ENCODE measurements at places on chromosomes 1 and 21.

- no peak for DNase-seq
Measured at GRCh38 chr1:222306011-222306410, 241.9 kb downstream of the HHIPL2 start.

- DNase-seq = no peak
Measured at GRCh38 chr1:185969524-185969991, 235.4 kb downstream of the HMCN1 start.

DNA sequence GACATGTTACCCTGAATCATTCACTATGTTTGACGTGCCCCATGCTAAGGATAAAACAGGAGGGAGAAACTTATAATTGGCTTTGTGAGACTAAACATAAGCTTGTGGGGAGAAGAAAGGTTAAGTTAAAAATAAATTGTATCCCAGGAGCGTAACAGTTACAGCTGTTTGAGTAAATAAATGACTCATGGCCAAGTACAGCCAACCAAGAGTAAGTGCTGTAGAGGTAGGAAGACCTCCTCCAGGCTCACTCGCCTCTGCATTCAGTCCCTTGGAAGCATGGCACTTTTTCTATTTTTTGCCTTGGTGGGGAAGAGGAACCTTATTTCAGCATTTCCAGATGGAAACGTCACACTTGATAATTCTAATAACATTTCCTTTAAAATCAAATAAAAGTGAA, 116.5 kb downstream of the ZP4 start:
- no peak for DNase-seq

DNA sequence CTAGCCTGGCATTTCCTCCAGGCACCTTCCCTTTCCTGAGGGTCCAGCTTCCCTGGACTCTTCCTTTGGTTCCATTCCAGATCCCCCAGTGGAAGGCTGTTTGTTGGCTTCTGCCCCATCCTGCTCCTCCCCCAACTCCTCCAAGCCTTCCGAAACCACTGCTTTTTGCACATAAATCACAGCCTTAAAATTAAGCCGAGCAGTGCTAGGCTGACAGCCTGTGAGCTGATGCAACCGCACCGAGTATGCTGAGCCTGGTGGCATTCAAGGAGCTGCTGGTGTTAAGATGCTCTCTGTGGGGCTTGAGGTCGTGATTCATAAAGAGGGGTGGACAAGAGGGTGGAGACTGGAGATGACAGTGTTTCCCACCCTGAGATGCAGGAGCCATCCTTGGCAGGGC, 266.6 kb upstream of the C1orf174 start:
- DNase-seq = no peak

DNA sequence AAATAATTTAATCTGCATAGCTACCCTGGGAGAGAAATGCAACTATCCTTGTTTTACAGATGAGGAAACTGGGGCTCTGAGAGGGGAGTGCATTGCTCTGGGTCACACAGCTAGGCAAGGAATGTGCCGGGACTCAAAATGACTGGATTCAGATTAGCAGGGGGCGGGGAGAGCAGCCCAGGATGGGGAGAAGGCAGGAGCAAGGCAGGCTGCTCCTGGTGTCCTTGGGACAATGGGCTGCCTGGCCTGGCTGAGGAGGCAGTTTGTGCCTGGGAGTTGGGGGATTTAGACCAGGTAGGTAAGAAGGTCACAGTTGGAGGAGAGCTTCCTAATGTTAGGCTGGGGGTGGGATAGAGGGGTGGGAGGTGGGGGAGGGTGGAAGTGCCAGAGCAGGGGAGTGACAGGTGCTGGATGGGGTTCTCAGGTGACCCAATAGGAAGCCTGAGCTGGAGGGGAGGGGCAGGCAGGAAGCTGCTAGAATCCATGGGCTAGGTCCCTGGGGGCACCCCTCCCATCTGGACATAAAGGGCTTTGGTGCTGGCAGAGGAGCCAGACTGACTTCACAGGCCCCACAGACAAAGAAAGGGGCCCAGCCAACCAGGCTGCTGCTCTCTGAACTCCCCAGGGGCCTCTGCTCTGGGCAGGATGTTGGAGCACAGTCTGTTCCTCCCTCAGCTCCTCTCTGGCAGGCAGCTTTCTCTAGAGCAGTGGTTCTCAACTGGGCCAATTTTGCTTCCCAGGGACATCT, 29.0 kb downstream of the TRIM62 start:
- peak; percentile 94 for DNase-seq

DNA sequence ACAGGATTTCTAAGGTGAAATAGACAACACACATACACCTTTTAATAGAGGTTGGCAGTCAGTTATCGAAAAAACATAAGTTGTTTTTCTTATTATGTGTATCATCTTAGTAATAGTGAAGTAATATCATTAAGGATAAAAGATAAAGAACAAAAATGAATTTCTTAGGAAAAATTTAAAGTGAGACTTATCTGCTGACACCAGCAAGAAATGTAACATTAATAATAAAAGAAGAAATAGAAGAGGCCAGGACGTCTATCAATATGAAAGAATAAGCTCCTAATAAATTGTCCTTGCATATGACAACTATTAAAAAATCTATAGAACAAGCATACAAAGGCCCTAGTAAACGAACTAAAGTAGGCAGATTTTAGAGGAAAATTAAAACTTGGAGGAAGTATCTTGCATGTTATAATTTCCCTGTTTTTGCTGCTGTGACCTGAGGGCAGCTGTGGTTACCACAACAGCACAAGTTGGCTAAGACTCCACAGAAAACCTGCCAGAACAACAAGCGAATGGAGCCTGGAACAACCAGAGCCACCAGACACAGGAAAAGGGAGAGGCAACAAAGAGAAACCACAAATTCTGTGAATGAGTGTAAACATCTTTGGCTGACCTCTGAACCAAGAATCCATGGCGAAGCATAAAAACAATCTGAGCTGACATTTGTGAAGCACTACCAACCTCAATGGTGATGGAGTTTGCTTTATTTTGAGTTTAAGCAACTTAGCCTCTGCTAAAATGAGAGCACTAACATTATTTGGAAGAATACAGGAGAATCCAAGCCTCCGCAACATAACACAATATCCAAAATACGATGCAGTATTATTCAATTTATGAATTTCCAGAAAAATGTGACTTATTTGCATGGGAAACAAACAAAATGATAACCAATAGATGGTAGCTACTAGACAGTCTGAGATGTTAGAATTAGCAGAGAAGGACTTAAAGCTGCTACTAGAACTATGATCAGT, 207.5 kb downstream of the KCNT2 start:
- no peak for DNase-seq

GRCh38 chr1:171803045-171803444, 21.6 kb downstream of the METTL13 start:
- DNase-seq = no peak

DNA sequence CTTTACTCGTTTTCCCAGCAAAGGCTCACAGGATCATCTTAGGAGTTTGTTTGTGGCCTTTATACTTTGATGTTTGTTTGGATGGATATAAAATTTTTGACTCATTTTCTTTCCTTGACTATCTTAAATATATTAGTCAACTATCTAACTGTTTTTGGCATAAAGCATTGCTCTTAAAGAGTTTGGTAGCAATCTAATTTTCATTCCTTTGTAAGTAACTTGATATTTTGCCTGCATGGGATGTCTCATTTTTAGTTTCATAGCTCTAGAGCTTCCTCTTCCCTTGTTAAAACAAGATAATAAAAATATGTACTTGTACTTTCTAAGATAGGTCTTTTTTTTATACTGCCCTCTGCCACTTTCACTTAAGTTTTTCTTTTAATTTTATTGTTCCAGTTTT, 161.9 kb downstream of the MAGI3 start:
- DNase-seq = no peak

GRCh38 chr1:207893737-207894582, 17.0 kb downstream of the CD34 start:
- DNase-seq = no peak

GRCh38 chr21:25283720-25284119, 323.6 kb downstream of the MRPL39 start:
- no peak for DNase-seq

DNA sequence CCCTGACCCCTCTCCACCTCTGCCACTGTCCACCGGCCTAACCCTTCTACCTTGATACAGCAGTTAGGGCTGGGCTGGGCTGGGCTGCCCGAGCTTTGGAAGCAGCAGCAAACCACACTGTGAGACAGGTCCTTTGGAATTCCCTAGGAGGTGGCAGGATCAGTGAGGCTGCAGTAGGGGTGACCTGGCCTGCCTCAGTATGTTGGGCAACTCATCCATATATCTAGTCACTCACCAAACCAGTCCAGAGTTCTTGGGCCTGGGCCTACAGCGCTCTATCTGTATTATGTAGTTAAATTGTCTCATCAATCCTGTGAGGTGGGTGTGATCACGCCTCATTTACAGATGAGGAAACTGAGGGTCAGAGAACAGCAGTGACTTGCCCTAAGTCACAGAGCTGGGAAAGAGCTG, 13.3 kb upstream of the SYNC start:
- DNase-seq = no peak

DNA sequence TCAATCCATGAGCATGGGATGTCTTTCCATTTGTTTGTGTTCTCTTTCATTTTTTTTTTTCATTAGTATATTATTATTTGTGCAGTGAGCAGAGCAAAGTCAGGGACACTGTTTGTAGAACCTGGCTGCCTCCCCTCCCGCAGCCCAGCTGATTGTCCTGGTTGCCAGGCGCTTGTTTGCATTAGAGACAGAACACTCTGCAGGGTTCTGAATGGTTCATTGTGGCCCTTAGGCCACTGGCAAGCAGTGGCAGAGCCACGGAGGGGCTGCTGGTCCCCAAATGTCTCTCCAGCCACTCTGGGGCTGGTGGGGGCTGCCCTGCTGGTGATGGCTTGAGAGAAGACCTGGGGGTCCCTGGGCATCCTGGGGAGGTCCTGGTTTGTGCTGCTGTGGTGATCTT, 29.0 kb downstream of the ETS2 start:
- DNase-seq = no peak

GRCh38 chr1:9441451-9442133, 97.7 kb upstream of the SLC25A33 start:
- DNase-seq = no peak

DNA sequence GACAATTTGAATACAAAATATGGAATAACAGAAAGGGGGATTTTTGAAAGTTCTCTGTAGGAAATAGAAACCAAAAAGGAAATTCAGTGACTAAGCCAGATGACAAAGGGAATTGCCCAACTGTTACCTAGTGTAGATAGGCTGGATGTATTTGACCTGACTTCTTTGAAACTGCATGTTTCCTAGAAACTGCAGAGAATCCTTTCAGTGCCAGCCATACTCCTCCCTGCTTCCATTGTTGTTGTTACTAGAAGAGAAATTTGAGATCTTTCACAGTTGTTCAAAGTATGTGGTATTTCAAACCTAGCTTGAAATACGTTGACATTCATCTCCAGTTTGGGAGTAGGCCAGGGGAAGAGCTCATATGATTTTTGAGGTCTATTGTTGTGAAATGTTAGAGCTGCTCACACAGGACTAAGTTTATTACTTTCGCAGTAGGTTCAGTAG, 1.8 kb upstream of the GBP5 start:
- no peak for DNase-seq

- DNase-seq = no peak
Measured at GRCh38 chr1:240687820-240688219, 75.9 kb upstream of the GREM2 start.

GRCh38 chr1:203410182-203410900, 59.4 kb upstream of the FMOD start:
- no peak for DNase-seq

DNA sequence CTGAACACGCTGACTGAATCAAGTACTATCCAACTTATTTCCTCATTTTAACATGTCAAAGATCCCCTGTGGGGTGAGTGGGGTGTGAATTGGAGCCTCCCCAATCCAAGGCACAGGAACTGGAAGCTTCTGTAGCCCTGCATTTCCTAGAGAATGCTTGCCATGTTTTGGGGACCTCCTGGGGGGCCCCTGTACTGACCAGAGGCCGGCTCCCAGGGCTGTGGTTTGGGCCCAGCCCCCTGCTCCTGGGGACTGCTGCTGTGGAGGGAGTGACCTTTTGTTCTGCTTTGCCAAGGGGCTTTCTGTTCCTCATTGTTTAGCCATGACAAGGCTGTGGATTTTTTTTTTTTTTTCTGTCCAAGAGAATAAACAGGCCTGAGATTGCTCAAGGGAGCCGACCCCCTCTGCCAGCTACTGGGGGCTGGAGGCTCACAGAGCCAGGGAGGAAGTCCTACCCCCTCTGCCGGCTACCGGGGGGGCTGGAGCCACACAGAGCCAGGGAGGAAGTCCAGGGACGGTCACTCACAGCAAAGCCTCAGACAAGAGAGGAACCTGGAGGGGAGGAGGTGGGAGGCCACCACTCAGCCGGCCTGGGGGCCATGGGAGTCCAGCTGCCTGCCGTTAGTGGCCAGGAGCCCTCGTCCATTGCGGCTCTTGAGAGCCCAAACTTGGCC, 17.4 kb downstream of the TNFRSF1B start:
- no peak for DNase-seq

- no peak for DNase-seq
Measured at GRCh38 chr1:46131712-46132528, 509 bp downstream of the PIK3R3 start.

DNA sequence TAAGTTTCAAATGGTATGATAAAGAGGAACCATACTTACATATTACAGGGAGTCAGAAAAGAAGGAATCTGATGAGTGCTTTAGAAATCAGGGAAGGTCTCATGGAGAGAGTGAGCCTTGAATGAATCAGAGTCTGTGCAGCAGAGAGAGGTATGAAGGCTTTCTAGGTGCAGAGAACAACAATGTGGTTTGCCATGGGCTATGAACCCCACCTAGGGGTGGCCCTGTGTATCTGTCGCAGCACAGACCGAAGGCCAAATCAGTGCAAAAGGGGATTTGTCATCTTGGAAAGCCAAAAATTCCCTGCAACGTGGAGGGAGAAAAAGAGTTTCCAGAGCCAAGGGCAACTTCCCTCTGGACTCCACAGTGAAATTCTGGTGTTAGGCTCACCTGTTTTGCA, 3.5 kb downstream of the PAPPA2 start:
- no peak for DNase-seq

- no peak for DNase-seq
Measured at GRCh38 chr1:119083980-119084379, 56.5 kb downstream of the WARS2 start.

DNA sequence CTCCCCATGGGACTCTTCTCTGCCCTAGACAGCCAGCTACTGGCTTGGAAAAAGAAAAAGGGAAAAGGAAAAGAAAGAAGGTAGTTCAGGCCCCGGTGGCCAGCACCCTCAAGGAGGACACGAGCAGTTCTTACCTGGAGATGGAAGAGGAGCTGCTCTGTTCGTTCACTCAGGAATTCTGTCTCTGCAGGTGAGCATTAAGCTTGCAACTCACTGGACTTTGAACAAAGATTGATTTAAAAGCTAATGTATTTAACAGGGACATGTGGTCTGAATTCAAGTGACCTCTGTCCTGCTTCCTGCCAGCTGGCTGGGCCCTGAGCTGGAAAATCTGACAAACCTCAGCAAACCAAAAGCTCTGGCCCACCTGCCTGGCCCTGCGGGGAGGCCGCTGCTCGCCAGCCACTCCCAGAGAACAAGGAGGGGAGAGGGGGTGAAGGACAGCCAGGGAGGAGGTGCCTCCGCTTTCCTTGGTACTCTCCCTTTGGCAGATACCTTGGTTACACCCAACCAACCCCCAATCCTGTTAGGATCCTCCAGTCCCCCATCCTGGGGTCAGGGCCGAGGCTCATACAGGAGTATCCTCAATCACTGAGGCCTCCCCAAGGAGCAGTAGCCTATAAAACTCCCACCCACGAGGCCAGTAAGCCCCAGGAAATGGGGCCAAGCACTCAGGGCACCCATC, at the start of gene PDZK1:
Gene PDZK1 (minus strand): TSS at position 186 of the 685 bp plus-strand sequence. CDS start 19,347 bp downstream, outside the sequence.
- no peak for DNase-seq

Measured in NCI-H1436 treated with DMSO at 0.1 percent for 48 hours (cell line).